Urinary bladder (tissue), 4 donors: ENCODE measurements at places on chromosomes 6 and 20. TPM values are rescaled to one million over a fixed set of nuclear protein-coding genes. Genes with fewer than 3 reads are reported as not detected.

DNA sequence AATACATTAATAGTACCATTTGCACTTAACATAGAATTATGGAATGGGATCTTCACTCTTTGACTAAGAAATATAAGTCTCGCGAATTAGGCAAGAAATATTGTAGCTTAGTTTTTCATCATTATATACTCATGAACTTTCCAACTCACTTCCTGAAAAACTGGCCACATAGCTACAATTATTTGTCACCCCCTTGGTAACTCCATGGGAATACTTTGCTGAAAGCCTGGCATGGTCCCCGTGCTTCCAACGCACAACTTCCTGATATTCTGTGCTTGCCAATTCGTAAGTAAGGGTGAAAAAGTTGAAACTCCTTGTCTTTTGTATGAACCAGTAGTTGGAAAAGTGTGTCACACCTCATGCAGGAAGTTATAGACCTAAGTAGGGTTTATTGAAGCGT lies 23.7 kb upstream of the HLA-DQA1 start:
- no peak for DNase-seq

CBLN4 gene
- polyA plus RNA-seq, result 0.10 TPM

GRCh38 chr6:169799474-169799926 lies 48.1 kb downstream of the ERMARD start:
- DNase-seq, result no peak

- no peak for DNase-seq
Observed at GRCh38 chr6:49072146-49072545, 390.9 kb downstream of the MMUT start.

- no peak for DNase-seq
Observed at GRCh38 chr6:145887969-145888368, 73.4 kb upstream of the FBXO30 start.
